CD4-positive, alpha-beta T cell (primary cell): ENCODE measurements at places on chromosomes 16 and 17.

- no peak for DNase-seq
These were observed 159.5 kb downstream of the MSI2 start for GRCh38 chr17:57415751-57416207.

DNA sequence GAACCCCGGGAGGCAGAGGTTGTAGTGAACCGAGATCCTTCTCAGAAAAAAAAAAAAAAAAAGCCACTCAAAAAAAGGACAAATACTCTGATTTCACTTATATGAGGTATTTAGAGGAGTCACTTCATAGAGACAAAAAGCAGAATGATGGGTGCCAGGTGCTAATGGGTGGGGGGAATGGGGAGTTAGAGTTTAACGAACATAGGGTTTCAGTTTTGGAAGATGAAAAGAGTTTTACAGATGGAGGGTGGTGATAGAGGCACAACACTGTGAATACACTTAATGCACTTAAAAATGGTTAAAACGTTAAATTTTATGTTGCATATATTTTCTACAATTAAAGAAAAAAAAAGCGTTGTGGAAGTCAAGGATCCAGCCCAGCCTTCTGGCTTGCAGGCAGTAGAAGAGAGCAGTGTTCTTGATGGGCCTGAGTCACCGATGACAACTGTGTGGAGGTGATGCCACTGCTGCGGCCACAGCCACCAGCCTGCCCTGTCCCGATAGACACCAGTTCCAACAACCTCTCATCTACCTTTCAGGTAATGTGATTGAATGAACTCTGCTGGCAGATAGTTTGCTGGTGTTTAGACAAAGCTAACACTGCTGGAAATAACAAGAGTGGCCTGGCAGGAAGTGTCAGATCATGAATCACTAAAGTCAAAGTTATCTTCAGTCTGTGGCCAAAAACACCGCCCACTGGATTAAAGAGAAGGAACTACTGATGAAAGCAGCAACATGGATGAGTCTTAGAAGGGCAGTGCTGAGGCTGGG, 49.9 kb upstream of the COX10 start:
- peak; percentile 3 for DNase-seq

GRCh38 chr17:1029196-1029921, 32.4 kb downstream of the TIMM22 start:
- DNase-seq: no peak

DNA sequence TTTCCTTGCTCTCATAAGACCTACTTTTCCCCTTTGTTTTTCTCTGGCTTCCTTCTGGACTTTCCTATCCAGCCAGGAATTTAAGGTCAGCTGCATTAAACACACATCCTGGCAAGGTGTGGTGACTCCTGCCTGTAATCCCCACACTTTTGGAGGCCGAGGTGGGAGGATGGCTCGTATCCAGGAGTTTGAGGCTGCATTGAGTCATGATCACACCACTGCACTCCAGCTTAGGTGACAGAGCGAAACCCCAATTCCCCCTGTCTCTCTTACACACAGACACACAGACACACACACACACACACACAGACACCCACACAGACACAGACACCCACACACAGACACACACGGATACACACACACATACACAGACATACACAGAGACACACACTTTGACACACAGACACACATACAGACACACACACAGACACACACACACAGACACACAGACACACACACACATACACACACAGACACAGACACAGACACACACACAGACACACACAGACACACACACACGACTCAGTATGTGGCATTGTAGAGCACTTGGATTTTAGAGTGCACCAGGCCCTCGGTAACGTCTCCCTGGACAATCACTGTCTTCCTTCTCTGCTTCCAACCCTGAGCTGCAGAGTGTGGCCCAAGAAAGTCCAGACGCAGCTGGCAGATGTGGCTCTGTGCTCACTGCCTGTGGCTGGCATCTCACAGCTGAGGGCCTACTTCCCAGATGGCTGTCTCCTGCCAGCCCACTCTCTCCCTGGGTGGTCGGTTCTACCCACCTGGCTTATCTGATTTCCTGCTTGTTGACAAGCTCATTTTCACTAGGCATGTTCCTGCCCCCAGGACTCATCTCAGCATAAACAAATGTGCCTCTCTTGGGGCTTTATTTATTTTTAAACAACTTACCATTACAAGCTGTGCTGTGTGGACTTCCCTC, 39.0 kb downstream of the NLRP1 start:
- no peak for DNase-seq

DNA sequence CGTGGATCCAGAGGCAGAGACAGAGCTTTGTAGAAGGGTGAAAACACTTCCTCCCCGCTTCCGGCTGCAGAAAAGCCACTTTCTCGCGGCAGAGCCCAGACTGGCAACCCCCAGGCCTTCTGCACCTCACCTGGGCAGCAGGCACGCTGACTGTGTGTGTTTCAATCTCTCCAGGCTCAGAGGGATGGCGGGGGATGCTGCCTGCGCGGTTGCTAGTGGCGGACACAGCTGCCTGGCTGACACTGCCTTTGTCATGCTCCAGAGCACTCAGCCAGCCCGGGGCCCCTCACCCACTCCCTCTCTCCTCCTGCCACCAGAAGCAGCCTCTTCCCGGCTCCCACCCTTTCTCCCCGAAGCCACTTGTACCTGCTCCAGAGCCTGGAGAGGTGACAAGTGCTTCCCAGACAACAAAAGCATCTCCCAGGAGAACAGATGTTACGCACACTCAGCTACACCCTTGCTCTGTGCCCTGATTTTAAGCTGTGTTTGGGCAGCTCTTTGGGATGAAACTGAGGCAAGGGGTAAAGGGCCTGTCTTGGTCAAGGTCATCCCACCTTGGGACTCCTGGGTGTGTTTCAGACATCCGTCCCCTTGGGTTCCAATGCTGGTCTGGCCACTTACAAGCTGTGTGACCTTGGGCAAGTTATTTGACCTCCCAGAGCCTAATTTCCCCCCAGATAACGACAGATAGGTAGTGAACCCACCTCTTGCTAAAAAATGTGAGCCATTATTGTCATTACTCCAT, 9.2 kb upstream of the GLIS2 start:
- DNase-seq: peak; percentile 40

- DNase-seq: no peak
These were observed 127.0 kb downstream of the XYLT1 start for GRCh38 chr16:17343728-17344127.

DNA sequence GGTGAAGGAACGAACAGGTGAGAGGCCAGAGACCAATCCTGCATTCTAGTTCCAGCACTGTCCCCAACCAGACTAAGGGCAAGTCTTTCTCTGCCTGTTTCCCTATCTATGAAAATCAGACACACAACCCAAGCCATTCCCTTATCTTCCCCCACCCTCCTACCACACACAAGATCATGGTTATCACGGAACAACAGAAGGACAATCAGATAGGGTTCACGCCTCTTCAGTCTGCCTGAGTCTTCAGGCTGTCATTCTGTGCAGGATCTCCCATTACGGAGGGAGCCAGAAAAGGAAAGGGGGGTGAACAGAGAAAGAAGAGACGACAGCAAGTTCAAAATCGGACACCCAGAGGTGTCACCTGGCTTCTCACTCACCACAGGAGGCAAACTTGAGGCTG, 11.1 kb downstream of the TLE7 start:
- no peak for DNase-seq

GRCh38 chr17:75803883-75804282, 19.3 kb downstream of the UNK start:
- DNase-seq: no peak

GRCh38 chr16:11094075-11094856, 149.9 kb downstream of the CLEC16A start:
- peak; percentile 30 for DNase-seq

GRCh38 chr17:38322897-38323296, 20.9 kb downstream of the GPR179 start:
- DNase-seq: no peak

- no peak for DNase-seq
These were observed 31.8 kb downstream of the HNF1B start for GRCh38 chr17:37713028-37713431.

- DNase-seq: peak; percentile 79
These were observed 18.5 kb upstream of the ALDH3A1 start for GRCh38 chr17:19766421-19767270.

DNA sequence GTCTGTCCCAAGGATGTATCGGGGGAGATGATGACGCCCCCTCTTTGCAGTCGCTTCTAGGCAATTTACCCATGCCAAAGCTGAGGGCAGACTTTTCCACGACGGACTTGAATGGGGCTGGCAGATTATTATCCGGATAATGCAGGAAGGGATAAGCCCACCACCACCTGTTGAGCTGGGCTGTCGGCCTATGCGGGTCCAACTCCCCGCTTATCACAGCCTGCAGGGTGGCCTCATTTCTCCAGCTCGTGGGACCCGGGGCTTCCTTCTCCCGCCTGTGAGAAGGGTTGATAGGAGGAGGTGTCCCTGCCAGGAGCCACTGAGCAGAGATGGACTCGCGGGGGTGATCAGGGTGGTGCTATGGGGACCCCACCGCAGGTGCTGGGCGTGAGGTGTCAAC, 559 bp downstream of the CACNG5 start:
- no peak for DNase-seq

- no peak for DNase-seq
These were observed 10.8 kb upstream of the SLFN12L start for GRCh38 chr17:35548208-35548810.
